SW 1271 (cell line): ENCODE measurements at places on chromosomes 6 and 20.

DNA sequence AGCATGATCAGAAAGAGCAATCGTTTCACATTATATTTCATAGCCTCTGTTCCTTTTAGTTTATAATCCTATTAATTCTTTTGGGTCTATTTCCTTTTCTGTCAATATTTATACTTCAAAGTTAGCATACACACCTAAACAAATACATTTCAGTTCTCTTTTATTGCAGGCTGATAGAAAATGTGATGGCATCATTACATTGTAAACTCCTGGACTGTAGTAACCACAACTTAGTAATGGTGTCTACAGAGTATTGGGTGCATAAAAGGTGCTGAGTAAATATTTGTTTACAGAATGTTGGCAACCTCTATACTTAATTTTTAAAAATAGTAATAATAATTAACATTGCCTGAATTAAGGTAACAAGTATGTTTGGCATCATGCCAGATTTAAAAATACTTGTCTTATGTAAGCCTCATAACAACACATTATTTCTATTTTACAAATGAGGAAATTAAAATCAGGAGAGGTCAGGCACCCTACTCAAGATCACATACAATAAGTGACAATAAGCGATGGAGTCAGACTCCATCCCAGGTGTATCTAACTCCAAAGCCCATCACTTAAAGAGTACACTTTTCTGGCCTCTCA is 195.0 kb downstream of the UBE3D start:
- no peak for DNase-seq

- no peak for DNase-seq
These were observed 945 bp downstream of the TENT5A start for GRCh38 chr6:81751388-81752083.

DNA sequence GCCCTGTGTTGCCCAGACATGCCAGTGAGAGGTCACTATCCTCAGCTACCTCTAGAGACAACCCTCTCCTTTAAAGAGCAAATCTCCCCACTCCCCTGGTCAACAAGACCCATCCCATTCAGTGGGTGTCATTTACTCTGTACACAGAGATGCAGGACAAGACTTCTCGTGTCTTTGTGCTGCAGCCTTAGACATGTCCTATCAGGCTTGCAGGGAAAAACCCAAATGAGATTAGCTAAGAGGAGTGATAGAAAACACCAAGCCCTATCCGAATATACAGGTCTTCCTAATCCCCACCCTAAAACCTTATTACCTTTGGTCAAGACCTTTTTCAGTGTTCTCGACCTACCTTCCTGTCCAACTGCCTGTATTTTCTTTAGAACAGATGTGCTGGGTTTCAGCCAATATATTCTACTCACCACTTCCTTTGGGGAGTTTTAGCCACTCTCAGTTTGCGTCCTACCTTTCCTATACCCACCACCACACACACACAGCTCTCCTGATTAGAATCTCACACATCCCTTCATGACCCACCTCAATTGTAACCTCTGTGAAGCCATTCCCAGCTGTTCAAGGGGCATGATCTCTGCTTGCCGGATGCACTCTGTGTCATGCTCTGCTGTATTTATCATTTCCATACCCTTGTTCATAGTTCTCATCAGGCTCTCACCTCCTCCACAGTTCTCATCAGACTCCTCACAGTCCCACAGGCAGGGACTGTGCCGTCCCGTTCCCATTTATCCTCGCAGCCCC is 39.7 kb downstream of the TRAM2 start:
- DNase-seq: no peak

DNA sequence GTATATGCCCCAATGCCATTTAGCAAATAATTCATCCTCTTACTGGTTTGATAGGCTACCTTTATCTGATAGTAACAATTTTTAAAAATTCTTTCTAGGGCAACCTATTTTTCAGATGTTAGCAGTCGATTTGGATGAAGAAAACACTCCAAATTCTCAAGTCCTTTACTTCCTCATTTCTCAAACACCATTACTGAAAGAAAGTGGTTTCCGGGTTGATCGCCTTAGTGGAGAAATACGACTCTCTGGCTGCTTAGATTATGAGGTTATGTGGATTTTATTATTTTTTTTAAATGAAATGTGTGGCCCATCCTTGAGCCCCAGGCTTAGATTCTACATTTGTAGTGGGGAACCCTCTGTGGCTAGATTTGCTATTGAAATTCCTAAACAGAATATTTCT is 26.3 kb downstream of the CDH26 start:
- DNase-seq: no peak

- DNase-seq: no peak
These were observed 178.8 kb upstream of the BTBD3 start for GRCh38 chr20:11738852-11739251.

DNA sequence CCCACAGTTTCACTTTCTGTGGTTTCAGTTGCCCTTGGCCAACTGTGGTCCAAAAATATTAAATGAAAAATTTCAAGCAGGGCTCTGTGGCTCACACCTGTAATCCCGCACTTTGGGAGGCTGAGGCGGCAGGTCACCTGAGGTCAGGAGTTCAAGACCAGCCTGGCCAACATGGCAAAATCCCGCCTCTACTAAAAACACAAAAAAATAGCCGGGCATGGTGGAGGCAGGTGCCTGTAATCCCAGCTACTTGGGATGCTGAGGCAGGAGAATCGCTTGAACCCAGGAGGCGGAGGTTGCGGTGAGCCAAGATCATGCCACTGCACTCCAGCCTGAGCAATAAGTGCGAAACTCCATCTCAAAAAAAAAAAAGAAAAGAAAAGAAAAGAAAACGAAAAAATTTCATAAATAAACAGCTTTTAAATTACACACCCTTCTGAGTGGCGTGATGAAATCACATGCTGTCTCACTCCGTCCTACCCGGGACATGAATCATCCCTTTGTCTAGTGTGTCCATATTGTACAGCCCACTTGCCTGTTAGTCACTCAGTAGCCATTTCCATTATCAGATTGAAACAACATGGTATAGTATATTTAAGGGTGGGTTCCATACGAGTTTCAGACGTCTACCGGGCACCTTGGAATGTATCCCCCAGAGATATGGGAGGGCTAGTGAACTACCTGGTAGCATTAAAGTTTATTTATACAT is 11.7 kb downstream of the PTPRK start:
- DNase-seq: peak; percentile 58

DNA sequence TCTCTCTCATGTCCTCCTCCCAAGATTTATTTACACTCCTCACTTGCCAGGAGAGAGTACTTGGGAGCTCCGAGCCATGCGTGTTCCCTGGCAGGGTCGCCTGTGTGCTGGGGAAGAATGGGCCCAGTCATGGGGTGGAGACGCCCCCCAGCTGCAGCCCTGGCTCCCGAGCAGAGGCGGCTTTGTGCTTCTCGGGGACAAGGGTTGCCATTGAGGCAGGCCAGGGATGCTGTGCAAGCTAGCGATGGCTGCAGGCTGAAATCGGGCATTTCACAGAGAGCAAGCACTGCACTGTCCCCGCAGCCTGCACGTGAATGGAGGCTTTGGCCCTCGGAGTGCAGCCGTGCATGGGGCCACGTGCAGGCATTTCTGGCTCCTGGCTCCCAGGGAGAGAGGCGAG is 23.8 kb downstream of the PHACTR3 start:
- no peak for DNase-seq

GRCh38 chr20:14523090-14523489 is 185.7 kb upstream of the FLRT3 start:
- no peak for DNase-seq

DNA sequence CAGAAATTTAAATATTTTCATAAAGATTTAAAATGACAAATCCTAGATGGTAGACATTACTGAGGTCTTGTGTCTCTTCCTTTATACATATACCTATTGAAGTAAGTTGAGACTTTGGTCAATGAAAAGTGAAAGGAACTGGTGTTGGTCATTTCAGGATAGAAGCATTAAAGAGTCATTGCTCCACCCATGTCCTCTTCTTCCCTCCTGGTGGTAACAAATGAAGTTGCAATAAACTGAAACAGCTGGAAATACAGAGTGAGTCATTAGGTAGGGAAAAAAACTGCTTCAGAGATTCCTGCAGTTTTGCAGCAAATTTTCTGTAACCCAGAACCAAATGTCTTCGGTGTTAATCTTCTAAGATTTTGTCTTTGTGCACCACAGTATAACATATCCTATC is 448.0 kb downstream of the EYS start:
- no peak for DNase-seq

GRCh38 chr6:35410131-35410530 is 42.0 kb upstream of the FANCE start:
- DNase-seq: no peak

DNA sequence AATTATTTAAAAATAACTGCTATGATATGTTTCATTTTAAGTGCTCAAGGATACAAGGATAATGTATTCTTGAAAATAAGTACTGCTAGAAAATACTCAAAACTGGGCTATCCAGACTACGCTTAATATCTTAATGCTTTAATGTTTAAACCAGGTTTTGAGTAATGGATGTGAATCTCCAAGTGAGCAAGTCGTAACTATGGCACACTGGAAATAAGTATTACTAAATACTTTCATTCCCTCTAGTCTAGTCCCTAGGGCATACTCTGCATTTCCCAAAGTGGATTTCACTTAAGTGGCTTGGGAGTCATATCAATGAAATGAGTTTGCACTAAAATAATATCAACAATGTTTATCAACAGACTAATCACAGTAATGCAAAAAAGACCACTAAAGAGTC is 48.1 kb downstream of the HMGCLL1 start:
- no peak for DNase-seq

DNA sequence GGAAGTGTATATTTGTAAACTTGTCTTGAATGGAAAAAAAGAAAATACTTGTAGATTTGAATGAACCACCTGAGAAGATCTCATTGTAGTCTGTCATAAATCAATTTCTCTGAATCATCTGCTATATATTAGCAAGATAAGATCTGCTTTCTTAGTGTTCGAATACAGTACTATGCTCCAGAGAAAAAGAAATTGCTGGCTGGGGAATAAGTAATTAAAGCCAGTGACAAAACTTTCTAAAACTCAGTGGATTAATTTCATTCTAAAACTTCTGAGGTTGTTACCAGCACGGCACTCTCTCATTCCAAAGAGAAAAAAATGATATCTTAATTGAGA is 22.4 kb upstream of the MROH8 start:
- no peak for DNase-seq

DNA sequence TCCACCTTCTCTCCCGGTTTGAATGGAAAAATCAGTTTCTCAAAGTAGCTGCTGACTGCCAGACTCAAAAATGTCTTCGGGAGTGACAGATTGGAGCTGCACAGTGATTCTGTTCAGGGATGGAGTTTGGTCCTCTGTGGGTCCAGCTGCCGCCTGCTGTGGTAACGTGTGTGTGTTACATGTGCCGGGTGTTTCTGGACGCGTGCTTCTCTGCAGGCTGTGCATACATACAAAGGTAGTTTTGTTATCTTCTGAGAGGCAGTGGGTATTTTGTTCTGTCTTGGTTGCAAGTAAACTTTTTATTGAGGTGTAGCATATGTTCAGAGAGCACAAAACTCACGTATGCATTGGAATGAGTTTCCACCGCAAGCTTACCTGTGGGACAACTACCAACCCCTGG is 41.3 kb upstream of the NAA20 start:
- DNase-seq: no peak

- peak; percentile 53 for DNase-seq
These were observed at the start of gene HLA-DRA for GRCh38 chr6:32439602-32440214. Gene HLA-DRA, plus strand, starts transcription at chr6:32439887. Its CDS starts 64 bp downstream, at chr6:32439951.

DNA sequence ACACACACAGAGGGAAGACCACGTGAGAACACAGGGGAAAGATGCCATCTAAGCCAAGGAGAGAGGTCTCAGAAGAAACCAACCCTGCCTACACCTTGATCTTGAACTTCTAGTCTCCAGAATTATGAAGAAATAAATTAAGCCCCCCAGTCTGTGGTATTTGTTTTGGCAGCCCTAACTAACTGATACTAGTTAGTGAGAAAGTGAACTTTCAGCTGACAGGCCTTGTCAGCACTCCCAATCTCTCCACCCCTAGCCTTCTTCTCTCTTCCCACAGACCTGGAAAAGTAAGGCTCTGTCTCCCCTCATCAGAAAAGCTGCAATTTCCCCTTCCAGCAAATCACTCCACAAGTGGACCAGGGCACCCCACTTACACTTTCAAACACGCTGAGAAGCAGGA is 108.6 kb upstream of the CDYL start:
- no peak for DNase-seq

- DNase-seq: no peak
These were observed 50.6 kb downstream of the CCDC170 start for GRCh38 chr6:151544453-151544852.

- DNase-seq: no peak
These were observed 57.4 kb upstream of the CCDC167 start for GRCh38 chr6:37556881-37557644.

DNA sequence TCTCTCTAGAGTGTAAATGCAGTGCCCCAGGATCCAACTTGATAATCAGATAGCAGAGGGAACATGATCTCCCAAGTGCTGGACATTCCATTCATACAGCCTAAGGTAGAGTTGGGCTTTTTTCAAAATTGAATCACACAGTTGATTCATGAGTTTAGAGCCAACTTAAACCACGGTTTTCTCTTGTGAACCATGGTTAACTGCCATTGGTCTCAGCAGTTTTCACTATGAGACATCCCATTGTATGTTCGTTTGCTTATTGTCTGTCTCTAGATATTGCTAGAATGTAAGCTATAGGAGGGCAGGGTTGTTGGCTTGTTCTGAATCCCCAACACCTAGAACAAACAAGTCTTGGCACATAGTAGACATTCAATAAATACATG is 37.2 kb upstream of the TAF8 start:
- no peak for DNase-seq

GRCh38 chr6:122530440-122531046 is 58.9 kb upstream of the SERINC1 start:
- DNase-seq: peak; percentile 65

- no peak for DNase-seq
These were observed 63.0 kb upstream of the TOP1 start for GRCh38 chr20:40965671-40966070.

DNA sequence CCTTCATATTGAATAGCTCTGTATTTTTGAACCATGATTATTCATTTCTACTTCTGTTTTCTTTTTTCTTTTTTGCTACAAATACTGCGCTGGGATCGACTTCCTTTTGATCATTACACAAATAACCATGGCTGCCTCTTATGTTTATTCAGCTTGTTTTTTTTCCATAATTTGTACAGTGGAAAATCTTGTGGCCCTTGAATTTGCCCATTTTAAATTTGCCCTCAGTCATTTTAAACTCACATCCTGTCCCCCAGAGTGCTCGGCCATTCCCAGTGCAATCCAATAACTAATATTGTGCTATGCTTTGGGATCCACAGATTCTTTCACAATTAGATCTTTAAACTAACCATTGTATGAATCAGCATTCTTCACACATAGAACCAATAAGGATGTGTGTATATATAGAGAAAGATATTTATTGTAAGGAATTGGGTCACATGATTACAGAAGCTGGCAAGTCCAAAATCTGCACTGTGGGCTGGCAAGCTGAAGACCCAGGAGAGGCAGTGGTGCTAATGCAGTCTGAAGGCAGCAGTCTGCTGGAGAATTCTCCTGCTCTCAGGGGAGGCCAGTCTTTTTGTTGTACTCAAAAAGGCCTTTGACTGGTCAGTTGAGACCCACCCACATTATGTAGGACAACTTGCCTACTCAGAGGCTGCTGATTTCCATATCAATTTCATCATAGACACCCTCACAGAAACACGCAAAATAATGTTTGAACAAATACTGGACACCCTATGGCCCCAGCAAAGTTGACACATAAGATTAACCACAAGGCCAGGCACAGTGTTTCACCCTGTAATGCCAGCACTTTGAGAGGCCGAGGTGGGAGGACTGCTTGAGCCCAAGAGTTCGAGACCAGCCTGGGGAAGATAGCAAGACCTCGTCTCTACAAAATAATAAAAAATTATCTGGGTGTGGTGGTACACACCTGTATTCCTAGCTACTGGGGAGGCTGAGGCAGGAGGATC is 147.1 kb downstream of the MTHFD1L start:
- DNase-seq: no peak

GRCh38 chr6:139587469-139587868 is 213.0 kb upstream of the CITED2 start:
- DNase-seq: peak; percentile 81
